Upper lobe of right lung (tissue), 1 donor: ENCODE measurements at places on chromosomes 4 and X.

GRCh38 chr4:142567199-142567598, 278.9 kb downstream of the INPP4B start:
- no peak for DNase-seq

DNA sequence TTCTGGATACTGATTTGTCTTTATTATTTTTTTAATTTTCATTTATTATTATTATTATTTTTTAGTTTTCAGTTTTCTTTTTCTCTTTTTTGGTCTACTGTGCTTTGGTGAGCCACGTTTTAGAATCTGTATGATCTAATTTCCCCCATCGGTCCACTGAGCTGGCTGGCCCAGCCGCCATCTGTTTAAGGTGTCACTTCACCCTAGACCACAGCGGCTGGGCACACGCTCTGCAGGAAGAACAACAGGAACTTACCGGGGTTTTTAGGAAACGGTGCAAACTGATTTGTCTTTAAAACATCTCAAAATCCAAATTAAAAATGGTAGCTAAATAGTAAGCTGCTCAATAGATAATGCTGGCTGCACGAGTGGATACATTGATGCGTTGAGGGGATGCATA, 48.8 kb upstream of the AMOT start:
- no peak for DNase-seq

- no peak for DNase-seq
Observed at GRCh38 chrX:46198858-46199257, 346.4 kb downstream of the ZNF674 start.

DNA sequence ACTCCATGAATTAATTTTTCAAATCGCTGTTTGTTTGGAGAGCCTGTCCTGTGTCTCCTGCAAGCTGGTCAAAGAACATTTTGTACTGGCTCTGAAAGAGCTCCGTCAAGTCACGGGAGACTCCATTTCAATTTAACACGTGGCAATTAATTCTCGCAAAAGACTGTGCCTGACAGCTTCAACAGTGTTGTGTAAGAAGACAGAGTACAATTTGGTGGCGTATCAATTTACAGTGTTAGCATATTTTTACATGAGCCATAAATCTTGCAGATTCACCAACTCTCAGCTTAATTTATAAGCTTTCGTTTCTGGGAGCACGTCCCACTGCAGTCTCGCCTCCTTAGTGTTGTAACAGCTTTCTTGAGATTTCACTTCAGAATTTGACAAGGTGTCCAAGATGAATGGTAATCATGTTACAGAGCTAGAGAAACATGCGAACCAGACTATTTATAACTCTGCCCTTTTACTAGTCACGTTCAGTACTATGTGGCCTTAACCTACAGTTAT, 70.8 kb downstream of the RWDD4 start:
- no peak for DNase-seq

GRCh38 chrX:132837126-132837525, 121.3 kb downstream of the HS6ST2 start:
- no peak for DNase-seq

- no peak for DNase-seq
Observed at GRCh38 chr4:71107726-71108125, 114.3 kb downstream of the DCK start.

DNA sequence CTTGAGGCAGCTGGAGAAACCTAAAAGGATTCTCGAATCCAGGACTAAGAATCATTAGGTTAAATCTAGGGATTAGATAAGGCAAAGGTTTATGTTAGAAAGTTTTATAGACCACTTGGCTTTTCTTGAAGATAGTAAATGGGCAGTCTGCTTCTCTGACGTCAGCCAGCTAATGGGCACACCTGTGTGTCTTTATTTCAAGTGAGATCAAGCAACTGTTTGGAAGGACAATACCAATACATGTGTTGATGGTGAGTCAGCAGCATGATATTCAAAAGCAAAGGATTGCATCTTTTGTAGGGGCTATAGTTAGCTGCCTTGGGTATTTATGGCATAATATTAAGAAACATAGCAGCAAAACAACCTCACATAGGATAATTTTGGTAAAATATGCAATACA, 46.5 kb upstream of the GRPR start:
- no peak for DNase-seq

GRCh38 chrX:139533444-139533843, 2.9 kb downstream of the F9 start:
- no peak for DNase-seq

- no peak for DNase-seq
Observed at GRCh38 chr4:13968723-13969122, 341.2 kb upstream of the BOD1L1 start.

DNA sequence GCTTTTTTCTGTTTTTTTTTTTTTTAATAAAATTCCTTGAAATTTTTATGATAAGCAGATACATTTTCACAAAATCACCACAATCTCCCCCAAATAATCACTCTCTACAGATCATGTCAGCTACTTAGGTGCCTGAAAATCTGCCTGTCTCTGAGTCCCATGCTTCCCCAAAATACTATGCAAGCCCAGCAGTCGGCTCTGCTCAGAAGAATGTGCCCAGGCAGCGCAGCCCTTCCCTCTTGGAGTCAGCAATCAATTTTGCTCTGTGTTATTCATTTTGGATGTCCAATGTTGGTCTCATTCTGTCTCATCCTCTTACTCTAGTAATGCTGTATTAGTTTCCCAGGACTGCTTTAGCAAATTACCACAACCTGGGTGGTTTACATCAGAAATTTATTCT, 24.9 kb upstream of the C1QTNF7 start:
- no peak for DNase-seq

DNA sequence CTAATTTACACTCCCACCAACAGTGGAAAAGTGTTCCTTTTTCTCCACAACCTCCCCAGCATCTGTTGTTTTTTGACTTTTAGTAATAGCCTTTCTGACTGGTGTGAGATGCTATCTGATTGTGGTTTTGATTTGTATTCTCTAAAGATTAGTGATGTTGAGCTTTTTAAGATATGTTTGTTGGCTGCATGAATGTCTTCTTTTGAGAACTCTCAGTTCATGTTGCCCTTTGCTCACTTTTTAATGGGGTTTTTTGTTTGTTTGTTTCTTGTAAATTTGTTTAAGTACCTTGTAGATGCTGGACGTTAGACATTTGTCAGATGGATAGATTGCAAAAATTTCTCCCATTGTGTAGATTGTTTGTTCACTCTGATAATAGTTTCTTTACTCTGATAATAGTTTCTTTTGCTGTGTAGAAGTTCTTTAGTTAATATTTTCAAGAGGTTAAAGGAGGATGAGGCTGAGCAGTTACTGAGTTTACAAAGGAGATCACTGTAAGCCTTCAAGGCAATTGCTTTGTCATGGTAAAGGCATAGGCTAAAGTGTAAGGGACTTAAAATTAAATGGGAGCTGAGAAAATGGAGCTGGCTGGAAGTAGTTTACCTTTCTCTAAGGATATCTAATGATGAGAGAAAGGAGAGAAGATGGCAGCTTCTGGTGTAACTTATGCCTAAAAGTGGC, 323.4 kb downstream of the PCDH7 start:
- DNase-seq: no peak

DNA sequence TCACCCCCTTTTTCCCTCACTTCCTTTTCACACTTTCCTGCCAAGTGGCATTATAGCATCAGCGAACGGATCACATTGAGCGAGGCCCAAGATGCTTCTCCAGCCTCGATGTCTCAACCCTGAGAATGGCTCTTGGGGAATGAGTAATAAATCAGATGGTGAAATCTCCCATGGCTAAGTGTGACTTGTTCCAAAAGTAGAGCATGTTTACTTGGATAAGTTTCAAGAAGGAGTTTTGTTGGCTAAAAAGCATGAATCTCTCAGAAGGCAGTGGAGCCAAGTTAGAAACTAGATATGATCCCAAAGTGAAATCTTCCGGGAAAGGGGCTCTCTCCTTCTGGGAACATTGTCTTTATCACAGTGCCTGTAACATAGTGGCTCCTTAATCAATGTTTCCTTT, 316.3 kb downstream of the CAMK2D start:
- DNase-seq: no peak

GRCh38 chrX:38277802-38278201, 49.5 kb downstream of the RPGR start:
- DNase-seq: no peak

DNA sequence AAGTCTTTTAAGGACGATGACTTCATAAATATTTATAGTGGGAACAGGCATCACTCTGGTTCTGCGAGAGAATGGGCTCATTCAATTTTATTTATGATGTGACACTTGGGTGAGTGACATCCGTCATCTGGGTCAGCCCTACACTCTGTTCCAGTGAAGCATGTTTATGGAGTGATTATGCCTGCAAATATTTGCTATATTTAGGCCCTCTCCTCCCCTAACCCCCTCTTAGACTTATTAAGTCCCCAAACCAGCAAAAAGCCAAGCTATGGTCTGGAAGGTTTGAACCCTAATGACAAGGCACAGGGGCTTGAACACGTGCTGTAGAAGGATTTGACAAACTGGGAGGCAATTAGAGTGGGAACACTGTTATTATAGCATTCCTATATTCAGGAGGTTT, 55.9 kb downstream of the C4orf51 start:
- no peak for DNase-seq

- no peak for DNase-seq
Observed at GRCh38 chr4:14524276-14524675, 478.0 kb upstream of the CPEB2 start.

GRCh38 chr4:77124576-77124975, 32.4 kb upstream of the CCNG2 start:
- no peak for DNase-seq

- no peak for DNase-seq
Observed at GRCh38 chrX:2894885-2895292, 34.2 kb downstream of the ARSD start.

- DNase-seq: no peak
Observed at GRCh38 chr4:79575709-79576428, 167.8 kb upstream of the GK2 start.

- no peak for DNase-seq
Observed at GRCh38 chr4:42150653-42151567, 1.5 kb downstream of the BEND4 start.

DNA sequence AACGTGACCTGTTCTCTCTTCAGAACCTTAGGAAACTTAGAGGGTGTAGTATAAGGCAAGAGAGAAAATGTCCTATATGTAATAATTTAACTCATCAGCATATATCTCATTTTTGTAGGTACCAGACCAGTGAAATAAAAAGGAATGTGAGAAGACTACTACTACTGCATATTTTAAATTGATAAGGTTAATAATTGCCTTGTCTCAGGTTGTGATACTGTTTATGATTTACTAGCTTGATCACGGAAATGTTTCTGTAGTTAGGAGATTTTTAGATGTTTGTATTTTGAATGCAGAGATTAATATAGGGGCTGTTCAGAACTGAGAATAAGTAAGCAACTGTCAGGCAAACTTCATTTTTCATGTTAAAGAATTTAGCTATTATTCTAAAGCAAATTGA, 1563.4 kb downstream of the C4orf33 start:
- no peak for DNase-seq

GRCh38 chrX:116749943-116750342, 287.2 kb upstream of the CT83 start:
- DNase-seq: no peak

- no peak for DNase-seq
Observed at GRCh38 chrX:39502486-39502885, 595.3 kb downstream of the BCOR start.

DNA sequence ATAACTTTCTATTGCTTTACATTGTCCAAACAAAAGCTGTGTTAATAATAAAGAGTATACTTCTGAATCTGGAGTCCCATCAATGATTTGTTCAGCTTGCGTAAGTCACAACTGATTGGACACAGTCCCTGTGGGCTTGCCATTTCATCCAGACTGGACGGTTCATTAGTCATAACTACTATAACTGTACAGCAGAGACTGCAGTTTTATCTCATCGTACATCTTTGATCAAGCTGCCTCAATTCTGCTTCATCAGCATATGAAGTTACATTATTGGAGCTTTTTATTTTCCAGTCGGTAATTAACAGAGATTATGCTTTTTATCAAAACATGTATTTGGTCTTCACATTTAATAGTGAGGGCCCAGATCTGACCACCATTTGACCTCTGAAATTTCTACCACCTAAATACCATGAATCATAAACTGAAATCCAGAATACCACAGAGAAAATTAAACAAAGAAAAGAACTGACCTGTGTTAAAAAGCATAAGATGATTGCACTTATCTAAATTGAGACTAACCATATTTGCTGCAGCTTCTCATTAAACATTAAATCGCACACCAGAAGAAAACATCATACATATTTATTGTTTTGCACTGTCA, 12.5 kb upstream of the MAB21L2 start:
- no peak for DNase-seq

GRCh38 chr4:18242919-18243693, 221.6 kb upstream of the LCORL start:
- DNase-seq: no peak

GRCh38 chr4:10811991-10812390, 127.4 kb upstream of the CLNK start:
- DNase-seq: no peak

DNA sequence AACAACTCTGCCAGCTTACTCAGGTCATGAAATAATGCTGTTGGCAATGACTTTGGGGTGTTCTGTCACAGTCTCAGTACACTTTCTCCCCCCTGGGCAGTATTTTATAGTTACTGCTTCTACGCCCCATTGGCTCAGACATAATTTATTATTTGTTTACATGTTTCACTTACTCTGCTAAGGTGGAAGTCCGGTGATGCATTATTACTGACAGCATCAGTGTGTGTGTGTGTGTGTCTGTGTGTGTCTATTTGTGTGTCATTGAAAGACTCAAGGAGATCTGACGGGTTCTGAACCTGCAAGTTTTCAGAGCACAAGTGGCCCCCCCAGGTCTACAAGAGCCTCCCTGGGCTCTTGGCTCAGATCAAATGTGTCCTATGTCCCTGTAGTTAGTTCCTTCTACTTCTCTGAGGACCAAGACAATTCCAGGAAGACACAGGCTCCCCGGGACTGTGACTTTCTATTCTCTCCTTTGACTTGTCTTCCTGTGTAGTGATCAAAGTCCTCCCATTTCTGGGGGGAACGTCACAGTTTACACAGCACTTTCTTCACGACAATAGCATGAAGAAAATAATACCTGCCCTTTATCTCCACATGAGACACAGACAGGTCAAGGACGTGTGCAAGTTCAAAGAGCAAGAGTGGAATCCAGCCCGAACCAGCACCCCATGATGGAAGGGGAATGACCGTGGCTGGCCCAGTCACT, 283.7 kb upstream of the GATB start:
- DNase-seq: no peak

- no peak for DNase-seq
Observed at GRCh38 chr4:54256491-54257486, 27.7 kb downstream of the PDGFRA start.

DNA sequence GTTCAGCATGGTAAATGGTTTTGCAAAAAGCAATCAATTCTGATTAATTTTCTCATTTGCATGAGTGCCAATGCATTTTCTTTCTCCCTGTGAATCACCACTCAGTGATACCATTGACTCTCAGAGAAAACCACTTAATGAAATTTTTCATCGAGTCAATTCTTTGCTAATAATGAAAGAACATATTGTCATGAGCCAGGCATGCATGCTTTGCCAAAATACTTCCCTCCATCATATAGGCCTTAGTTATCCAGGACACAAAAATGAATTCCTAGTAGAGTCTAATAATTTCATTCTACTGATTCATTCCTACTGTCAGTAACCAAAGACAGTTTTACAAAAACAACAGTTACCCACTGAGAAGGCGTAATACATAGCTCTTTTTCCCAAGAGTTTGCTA, 680.0 kb downstream of the TRIML1 start:
- DNase-seq: no peak

- no peak for DNase-seq
Observed at GRCh38 chr4:89829470-89830138, 7.4 kb downstream of the SNCA start.

GRCh38 chr4:102036619-102037376, 246.3 kb downstream of the BANK1 start:
- DNase-seq: no peak

GRCh38 chr4:125741825-125742452, 427.2 kb downstream of the FAT4 start:
- no peak for DNase-seq
